ENCODE measurements at places on chromosomes 2 and 18.

DNA sequence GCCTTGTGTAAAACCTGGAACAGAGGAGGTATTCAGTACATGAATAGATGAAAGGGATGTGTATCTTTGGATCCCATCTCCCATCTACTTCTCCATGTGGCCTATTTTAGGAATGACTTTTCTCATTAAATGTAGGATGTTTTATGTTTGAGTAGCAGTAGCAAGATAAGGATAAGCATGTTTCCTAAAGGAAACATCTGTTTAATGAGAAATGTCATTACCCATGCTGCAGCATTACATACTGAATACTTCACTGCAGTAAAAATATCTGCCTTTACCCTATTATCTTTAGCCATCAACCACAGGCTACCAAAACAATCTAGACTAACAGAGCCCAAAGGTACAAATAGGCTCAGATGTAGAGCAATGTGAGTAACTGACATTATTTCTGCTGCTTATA, 419.2 kb upstream of the CYRIA start:
- no peak for DNase-seq

GRCh38 chr2:5369510-5369909, 322.7 kb upstream of the SOX11 start:
- no peak for DNase-seq

DNA sequence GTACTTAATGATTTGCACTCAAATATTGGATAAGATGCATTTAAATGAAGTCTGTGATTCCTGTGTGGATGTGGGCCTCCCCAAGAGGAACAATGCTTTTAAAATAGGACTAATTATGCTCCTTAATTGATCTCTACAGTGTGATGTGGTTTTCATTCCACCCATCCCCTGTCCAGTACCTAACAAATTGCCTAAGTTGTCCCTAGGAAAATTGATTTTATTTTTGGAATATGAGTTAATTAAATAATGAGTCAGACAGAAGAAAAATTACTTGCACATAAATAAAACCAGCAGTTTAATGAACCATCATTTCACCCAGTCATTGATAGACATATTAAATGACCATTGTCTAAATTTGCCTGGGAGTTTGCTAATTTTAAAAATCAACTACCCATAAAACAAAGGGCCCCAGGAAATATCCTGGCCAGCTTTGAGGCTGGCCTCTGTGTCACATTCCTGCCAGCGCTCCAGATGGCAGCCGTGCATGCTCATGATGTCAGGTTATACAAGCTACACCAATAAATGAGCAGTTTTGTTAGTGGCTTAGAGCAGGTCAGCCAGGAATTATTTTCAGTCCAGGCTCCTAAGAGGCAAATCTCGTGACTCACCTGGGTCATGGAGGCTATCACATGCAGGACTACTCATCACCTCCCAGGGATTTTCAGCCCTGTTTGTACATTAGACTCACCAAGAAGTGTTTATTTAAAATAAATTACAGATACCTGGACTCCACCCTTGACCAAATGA, 31.9 kb downstream of the ABHD3 start:
- DNase-seq = peak; percentile 78

DNA sequence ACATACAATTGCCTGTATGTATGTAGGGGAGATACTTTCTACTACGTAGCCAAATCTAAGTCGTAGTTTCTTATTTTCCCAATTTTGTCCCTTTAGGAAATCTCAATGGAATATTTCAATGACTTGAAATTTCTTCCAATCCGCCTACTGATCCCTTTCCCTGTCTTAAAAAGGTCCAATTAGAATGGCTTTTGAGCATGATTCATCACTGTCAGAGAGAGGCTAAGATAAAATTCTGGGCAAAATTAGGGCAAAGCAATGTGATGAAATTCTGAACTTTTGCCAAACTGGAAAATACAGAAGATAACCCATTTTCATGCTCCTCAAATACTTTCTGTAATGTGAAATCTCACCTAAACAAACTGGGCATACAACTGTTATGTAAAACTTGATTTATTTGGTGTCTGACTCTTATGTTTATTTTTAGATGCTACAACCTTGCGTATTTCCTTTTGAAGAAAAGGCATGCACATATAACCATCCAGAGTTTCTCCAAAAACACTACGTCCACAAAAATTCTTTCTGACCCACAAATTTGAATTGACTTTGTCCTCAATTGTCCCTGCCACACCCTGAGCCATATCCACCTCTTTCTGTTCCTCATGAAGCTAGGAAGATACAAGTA, 147.1 kb downstream of the IKZF2 start:
- DNase-seq = no peak
